ENCODE measurements at places on chromosomes 1 and 21.

GRCh38 chr1:241308471-241308870, 48.5 kb downstream of the RGS7 start:
- DNase-seq = no peak

DNA sequence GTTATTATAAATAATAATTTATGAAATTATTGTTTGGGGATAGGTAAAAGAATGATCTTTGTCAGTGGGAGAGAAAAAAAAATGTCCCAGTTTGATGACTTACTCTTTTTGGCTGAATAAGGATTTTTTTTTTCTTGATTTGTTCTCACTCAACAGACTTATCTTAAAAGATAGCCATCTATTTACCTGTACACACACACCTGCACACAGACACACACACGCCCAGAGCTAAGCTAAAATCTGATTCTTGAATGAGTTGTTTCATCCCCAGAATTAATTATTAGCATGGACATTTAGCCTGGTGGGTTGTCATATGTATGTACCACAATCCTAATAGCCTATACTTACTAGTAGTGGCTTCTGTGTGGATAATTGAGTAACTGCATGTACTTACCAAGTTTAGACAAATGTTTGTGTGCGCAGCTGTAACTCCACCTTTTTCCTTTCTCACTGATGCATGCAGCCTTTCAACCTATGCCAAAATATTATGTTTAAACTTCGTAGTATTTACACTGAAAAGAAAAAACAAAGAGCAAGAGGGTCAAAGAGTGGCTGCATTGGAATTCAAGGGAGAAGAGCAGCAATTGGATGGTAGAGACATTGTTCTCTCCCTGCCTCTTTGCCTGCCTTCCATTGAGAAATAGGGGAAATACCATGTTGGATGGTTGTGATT, 174.3 kb downstream of the ADGRL2 start:
- no peak for DNase-seq

- peak; percentile 97 for DNase-seq
These were observed 18.8 kb downstream of the SLX9 start for GRCh38 chr21:44958471-44959191.

- DNase-seq = no peak
These were observed 24.5 kb downstream of the OSCP1 start for GRCh38 chr1:36425791-36426190.

- DNase-seq = no peak
These were observed 86.1 kb downstream of the TTLL7 start for GRCh38 chr1:83912876-83913275.

GRCh38 chr1:229803626-229804217, 177.7 kb downstream of the URB2 start:
- no peak for DNase-seq

DNA sequence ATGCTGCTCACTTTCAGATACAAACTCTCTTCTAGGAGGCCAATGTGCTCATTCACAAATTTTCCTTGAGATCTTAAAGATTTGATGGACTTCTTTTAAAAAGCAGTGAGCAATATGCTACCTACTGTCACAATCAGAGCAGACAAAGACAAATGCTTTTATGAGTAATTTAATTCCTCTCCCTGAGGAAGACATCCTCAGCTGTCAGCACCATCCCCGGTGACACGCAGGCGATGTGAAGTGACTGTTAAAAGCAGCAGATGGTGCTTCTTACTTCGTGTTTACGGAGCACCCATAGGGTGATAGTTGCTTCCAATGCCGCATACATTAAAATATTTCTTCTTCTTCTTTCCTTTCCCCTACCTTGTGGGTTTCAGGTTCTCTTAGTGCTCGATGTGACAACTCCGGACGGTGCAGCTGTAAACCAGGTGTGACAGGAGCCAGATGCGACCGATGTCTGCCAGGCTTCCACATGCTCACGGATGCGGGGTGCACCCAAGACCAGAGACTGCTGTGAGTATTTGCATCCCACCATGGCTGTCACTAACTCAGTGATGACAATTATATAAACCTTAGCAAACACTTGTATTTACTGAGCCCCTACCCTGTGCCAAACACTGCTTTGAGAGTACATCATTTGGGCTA, 29.1 kb downstream of the LAMC2 start:
- no peak for DNase-seq

- DNase-seq = no peak
These were observed 526.6 kb downstream of the MRPL39 start for GRCh38 chr21:25080661-25081060.

DNA sequence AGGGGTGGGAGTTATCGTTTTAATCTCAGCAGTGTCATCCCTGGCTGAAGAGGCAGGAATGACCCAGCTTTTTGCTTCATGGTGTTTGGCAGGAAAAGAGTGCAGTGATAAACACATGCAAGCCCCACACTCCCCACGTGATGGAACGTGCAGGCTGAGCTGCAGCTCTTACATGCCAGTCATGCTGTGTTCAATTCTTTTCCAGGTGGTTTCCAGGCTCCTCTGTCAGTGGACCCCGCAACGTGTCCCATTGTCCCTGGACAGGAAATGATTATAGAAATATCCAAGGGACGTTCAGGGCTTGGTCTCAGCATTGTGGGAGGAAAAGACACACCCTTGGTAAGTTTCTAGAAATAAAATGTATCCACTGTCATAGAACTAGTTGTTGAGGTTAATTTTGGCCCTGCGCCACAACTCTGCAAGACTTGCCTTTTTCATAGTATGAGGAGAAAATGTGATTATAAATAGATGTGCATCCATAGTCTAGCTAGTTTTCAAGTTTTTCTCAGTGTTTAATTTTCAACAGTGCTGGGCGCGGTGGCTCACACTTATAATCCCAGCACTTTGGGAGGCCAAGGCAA, 110.2 kb upstream of the L1TD1 start:
- DNase-seq = peak; percentile 34

- no peak for DNase-seq
These were observed 18.4 kb upstream of the SIPA1L2 start for GRCh38 chr1:232648316-232648715.

DNA sequence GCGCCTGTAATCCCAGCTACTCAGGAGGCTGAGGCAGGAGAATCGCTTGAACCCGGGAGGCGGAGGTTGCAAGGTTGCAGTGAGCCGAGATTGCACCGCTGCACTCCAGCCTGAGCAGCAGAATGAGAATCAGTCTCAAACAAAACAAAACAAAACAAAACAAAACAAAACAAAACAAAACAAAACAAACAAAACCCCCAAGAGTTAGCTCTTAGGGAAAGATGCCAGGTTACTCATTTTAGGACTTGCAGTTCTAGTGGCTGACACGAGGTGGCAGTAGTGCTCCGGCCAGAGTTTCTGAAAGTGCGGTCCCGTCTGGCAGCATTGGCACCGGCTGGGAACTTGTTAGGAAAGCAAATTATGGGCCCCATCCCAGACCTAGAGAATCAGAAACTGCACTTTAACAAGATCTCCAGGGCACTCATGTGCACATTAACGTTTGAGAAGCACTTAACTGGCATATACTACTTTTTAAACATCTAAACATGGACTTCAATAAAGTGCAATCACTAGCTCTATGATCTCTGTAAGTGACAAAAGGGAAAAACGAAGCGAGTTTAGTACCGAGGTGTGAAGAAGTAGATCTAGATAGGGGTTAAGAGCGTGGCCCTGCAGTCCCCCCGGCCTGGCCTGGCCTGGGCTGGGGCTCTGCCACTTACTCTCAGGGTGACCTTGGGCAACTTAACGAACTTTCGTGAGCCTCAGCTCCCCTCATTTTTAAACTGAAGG, 41.9 kb upstream of the TNFRSF1B start:
- DNase-seq = peak; percentile 80

- DNase-seq = no peak
These were observed 33.0 kb downstream of the LAMC2 start for GRCh38 chr1:183218971-183219615.

DNA sequence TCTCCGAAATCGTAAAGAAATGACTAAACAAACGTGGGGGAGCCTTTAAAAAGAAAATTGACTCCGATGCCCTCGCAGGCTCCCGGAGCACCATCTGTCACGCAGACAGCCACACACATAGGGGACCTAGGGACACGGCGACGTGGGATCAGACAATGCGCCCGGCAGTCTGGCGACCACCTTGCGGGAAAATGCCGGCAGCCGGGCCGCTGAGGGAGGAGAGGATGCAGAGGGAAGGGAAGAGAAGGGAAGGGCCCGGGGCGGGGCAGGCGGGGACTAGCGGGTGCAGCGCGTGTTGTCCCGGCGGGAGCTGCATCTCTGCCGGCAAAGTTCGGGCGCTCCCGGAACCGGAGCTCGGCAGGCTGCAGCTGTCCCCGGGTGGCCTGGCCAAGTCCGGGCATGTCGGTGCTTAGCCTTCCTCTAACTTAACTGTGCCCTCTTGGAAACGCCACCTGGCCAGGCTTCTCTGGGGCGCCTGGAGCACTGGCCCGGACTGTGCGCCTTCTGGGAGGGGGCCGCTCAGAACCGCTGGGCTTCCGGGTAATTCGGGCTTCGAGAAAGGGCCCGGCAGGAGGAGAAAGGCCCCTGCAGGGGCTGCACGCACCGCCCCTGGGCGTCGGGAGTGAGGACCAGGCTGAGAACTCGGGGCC, 1.8 kb downstream of the NHLH2 start:
- no peak for DNase-seq

DNA sequence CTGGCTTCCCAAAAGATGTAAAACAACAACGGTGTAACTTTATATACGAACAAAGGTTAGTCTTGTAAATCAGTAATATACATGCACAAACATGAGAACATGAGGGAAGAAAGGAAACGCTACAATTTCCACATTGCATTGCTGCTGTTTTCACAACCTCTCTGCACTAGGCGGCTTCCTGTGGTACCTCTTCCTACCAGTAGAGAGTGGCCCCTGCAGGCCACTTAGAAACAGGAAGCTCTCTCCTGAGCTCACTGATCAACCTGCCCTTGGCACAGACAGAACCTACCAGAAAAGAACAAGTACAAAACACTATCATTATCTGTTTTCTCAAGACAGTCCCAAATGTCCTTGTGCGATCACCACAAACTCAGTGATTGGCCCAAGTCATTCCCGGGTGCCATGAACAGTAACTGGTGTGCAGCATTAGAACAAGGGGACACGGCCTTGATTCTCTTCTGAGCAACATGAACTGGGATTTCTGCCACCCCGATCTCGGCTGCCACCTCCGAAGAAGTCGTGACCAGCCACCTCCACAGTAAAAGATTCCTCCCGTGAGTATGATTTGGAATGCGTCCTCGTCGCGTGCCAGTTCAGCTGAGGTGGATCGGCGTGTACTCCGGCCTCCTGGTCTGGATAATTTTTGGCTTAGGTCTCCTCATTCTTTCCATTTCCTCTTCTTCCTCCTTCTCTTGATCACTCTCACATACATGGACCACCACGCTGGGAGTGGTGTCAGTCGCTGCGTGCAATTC, 5.7 kb upstream of the KCNE1 start:
- DNase-seq = no peak

- no peak for DNase-seq
These were observed 73.1 kb upstream of the SCCPDH start for GRCh38 chr1:246651012-246651695.

DNA sequence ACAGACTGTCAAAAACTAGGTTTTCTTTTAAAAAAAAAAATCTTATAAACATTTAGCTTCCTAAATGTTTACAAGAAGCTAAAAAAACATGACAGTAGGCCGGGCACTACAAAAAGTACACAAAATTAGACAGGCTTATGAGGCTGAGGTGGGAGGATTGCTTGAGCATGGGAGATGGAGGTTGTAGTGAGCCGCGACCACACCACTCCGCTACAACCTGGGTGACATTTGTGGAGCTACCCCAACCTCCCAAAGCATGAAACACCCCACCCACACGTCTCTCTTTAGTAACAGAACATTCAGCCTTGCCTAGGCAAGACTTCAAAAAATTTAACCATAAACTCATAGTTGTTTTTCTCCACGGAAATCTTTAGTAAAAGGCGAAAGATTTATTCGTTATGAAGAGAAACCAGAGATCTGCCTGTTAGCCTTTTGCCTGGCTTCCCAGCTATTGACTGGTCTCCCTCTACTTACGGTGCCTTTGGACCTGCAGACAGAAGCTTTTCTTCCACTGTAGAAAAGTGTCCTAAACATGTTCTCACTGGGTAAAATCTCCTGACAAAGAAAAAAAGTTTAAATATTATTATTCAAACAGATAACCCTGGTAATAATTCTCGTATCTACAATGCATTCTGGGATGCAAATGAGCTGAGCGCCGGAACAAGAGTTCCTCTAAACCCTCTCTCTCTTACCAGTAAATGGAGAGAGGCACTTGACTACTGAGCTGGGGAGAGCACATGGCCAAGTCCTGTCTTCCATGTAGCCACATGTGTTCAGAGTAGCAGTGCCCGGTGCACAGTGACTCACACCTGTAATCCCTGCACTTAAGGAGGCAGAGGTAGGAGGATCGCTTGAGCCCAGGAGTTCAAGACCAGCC, 9.2 kb downstream of the RNU5D-1 start:
- DNase-seq = peak; percentile 94

GRCh38 chr1:52917581-52917980, 4.0 kb downstream of the ECHDC2 start:
- no peak for DNase-seq

GRCh38 chr1:247829656-247830055, 5.7 kb upstream of the OR14A16 start:
- no peak for DNase-seq

- peak; percentile 47 for DNase-seq
These were observed 108.1 kb downstream of the SLC44A5 start for GRCh38 chr1:75502776-75503175.

GRCh38 chr21:28758042-28758882, 234.4 kb downstream of the LTN1 start:
- DNase-seq = peak; percentile 29

- no peak for DNase-seq
These were observed 270.2 kb downstream of the PTPRC start for GRCh38 chr1:198908995-198909394.

- DNase-seq = peak; percentile 62
These were observed 25.1 kb upstream of the RUNX3 start for GRCh38 chr1:24955161-24955560.

GRCh38 chr1:113207019-113207418, 134.0 kb downstream of the LRIG2 start:
- no peak for DNase-seq

DNA sequence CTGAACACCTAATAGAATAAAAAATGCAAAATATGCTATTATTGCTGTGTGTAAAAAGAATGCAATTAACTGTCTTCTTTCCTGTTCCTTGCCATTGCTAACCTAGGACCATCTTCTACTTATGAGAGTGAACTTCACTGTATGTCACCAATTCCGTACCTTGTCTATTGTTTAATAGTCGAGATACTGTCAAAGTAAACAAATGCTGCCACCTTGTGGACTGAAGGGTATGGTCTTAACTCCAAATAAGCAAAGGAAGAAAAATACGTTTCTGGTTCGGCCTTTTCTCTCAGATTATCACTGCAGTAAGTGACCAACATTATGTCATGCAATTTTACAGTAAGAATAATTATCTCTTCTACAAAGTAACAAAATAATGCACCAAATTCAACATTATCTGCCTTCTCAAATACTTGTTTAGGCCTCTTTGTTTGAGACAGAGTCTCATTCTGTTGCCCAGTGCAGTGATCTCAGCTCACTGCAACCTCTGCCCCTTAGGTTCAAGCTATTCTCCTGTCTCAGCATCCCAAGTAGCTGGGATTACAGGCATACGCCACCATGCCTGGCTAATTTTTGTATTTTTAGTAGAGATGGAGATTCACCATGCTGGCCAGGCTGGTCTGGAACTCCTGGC, 133.4 kb downstream of the COP1 start:
- peak; percentile 89 for DNase-seq

- DNase-seq = no peak
These were observed 52.0 kb upstream of the COL11A1 start for GRCh38 chr1:103160281-103160680.
